CD4-positive, alpha-beta T cell treated with Interleukin-17A for 1 hour (primary cell): ENCODE measurements at places on chromosomes 3 and 15.

- no peak for DNase-seq
Observed at GRCh38 chr3:110126065-110126464, 788.7 kb upstream of the DPPA4 start.

GRCh38 chr3:11260460-11260859 lies 11.7 kb upstream of the ATG7 start:
- no peak for DNase-seq

GRCh38 chr3:134535186-134535970 lies 49.5 kb downstream of the CEP63 start:
- no peak for DNase-seq

GRCh38 chr3:67176396-67176795 lies 178.3 kb downstream of the KBTBD8 start:
- DNase-seq: no peak

GRCh38 chr3:14463330-14464140 lies 61.1 kb downstream of the SLC6A6 start:
- DNase-seq: no peak

DNA sequence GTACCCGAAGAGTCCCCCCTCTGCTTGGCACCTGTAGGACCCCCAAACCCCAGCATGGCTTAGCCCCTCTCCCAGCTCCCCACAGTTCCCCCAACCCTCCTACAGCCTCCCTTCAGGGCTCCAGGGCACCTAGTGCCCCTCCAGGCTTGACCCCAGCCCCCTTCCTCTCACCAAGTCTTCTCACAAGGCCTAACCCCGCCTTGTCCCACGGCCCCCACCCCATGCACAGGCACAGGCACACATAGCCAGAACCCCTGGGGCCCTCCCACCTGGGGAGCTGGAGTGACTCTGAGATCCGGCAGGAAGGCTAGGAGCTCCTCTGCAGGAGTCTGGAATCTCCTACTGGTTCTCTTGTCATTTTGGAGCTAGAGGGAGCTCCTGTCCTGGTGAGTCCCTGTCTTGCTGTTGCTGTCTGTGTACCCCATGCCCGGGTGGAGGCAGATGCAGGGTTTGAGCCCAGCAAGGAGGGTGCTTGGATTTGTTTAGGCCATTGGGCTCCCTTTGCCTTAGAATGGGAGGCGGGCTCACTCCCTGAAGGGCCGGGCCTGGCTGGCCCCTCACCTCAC lies 39.6 kb downstream of the KLF13 start:
- no peak for DNase-seq

DNA sequence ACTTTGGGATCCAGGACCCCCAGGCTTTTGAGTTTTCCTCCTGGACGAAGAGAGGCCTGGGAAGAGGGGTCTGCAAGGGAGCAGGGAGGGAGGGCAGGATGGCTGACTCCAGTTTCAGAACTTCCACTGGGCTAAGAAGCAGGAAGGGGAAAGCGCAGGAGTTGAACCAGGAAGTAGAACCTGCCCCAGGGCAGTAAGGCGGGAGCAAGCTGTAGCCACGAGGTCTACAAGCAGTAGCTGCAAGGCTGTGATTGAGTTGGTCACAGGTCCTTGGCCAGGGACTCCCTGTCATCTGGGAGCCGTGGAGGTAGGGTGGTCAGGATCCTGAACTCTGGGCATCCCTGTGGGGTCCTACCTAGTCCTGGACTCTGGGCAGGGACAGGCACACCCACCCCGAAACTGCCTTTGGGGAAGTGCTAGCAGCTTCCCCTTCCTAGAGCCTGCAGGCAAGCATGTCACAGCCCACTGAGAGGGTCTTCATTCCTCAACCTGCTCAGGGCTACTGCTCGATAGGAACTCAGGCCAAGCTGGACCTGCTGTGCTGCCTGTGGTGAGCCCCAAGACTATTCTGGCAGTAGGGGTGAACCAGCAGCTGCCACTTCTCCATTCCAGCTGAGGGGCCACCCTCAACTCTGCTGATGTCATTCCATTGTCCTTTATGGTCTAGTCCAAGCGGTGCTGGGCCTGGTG lies 5.8 kb upstream of the GNAI2 start:
- DNase-seq: no peak

DNA sequence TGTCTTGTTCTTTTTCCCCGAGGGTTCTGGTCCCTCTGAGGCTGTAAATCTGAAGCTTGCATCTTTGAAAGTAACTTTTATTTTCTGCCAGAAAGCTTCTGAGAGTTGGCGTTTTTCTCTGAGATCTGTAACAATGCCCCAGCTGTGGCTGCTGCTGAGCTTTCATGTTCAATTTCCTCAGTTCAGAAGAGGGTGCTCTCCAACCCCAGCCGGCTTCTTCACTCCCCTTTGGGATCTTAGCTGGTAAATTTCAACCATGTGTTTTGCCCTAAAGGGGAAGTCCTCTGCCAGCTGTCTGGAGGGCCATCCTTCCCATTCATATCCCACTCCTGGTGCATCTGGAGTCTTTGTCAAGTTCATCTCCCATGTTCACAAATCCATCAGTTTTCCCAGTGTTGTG lies 18.3 kb upstream of the CFAP100 start:
- DNase-seq: no peak

DNA sequence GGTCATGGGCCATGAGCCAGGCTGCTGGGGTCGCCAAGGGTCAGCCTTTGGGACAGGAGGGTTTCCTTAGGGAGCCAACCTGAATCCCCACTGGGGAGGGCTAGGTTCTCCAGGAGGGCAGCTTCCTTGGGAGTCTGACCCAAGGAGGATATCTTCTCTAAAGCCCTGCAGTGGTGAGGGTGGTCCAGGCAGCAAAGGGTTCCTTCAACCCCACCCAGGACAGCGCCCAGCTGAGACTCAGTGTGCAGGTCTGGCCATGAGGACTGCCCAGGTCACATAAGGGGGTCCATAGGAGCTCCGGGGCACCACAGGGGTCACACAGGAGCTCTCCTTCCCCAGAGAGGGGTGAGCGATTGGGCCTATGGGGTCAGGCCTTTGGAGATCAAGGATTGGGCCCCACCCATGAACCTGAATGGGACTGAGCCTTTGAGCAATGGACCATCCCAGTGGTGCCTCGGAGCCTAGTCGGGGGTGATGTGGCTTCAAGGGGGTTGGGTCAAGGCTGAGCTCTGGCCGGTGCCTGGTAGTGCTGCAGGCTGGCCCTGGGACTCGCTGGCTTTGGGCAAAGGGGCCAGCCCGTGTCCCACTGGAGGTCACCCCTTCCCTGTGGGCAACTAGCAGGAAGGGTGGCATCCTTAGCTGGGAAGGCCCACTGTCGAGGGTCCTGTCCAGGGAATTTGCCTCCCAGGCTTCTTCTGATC lies 216.5 kb downstream of the SNRPN start:
- no peak for DNase-seq

DNA sequence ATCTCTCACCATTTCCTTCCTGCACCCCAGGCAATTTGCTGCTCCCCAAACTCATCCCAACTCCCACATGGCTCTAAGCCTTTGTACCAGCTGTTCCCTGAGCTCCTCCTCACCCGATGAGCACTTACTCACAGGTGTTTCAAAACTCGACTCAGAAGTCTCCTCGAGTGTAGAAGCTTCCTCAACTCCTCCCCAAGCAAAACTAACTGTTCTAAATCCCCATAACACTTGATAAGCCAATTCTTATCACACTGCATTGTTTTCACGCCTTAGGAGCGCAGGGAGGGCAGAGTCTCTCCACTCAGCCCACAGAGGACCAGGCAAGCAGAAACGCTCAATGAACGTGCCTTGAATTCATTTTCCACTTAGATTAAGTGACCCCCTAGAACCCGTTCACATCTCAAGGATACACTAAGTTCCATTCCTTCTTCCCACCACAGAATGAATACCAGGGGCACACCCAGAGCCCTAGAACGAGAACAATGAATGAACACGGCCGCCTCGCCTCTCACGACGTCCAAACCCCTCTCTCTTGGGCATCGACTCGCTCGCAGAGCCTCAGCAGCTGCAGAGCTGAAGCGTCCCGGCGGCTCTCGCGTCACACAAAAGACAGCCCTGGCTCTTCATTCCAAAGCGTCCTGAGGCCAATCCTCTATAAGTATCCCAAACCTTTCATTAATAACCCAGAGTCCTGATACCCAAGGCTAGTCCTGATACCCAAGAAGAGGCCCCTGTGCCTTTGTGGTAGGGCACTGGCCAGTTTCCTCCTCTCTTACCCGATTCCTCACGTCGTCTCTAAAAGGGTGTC lies 1.1 kb downstream of the RAF1 start:
- peak; percentile 38 for DNase-seq

- DNase-seq: no peak
Observed at GRCh38 chr15:73319460-73320245, 49.1 kb downstream of the HCN4 start.

- DNase-seq: no peak
Observed at GRCh38 chr15:92907229-92907628, 7.1 kb downstream of the CHD2 start.

- DNase-seq: no peak
Observed at GRCh38 chr3:120114376-120114775, 20.1 kb upstream of the GSK3B start.

- DNase-seq: no peak
Observed at GRCh38 chr3:197466586-197467399, 89.0 kb downstream of the BDH1 start.

DNA sequence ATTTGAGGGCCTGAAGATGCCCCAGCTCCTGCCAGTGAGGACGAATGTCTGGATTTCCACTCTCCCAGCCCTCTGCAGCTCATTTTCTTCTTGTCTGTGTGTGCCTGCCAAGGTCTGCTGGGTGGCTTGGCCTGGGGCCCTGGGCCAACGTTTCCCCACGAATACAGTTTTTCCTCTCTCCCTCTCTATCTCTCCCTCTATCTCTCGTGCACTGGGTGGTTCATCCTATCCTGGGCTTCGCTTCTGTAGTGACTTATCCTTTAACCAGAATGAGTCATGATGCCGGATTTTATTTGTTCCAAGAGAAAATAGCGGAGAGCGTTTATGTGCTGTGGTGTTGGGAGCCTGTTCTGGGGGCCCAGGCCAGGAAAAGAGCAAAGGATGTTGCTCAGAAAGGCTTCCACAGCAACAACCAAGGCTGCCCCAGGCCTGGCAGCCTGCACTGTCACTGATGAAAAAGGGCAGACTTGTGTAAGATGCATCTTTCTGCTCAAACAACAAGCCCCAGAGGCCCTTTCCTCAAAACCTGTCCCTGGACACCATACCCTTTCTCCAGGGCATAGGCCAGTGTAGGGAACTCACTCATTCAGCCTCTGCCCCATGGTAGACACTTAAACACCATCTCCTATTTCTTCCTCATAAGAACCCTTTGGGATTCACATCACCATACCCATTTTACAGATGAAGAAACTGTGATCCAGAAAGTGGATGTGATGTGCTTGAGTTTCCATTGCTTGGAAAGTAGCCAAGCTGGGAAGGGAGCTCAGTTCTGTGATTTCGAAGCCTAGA lies 47.3 kb downstream of the ITGA11 start:
- no peak for DNase-seq

- peak; percentile 8 for DNase-seq
Observed at GRCh38 chr15:57747206-57747896, 40.8 kb downstream of the POLR2M start.

GRCh38 chr3:112610121-112610520 lies 30.8 kb downstream of the CCDC80 start:
- no peak for DNase-seq

DNA sequence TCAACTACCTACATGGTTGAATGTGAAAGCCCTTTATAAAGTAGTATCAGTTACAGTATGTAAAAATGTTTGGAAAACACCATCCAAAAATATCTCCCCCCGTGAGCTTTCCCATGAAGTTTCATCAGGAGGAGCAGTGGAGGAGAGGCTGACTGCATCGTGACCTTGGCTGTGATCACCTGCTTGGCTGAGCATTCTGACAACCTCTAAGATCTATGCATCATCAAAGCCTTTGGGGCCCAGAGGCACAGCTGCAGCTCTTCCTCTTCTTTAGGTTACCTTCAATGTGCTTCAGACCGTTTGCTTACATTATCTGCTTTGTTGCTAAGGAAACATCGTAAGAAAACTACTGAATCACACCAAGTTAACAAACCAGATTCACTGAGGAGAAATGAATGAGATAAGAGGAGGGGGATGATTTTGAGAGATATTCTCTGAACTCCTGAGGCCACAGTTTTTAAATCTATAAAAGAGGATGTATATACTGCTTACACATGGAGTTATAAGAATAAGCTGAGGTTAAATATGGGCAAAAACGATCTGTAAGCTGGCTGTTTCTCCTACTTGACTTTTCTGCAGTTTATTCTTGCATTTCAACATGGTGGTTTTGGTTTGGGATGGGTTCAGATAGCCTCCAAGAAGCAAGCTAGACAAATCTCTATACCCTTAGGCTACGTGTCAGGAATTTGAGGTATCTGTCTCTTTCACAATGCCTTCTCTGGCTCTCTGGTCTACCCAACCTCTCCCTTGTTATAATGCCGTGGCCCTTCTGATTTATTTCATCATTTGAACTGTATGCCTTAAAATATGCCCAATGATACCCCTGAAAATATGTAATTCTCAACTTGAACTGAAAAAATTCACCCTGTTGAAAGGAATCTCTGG lies 4.0 kb downstream of the GCSAM start:
- peak; percentile 88 for DNase-seq

DNA sequence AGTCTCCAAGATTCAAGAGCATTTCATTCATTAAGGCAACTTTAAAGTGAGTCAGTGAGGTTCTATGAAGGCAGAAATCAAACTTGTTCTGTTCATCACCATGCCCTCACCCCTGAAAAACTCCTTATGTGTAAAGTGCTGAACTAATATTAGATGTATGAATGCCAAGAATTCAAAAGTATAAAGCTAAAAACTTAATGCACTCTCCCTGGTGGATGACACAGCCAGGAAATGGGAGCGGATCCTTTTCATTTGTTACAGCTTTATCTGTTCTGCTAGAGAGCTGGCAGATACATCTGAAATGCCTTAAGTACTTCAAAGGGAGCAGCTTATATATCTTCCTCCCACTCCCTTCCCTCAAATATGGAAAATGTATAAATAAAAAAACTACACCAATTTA lies 8.2 kb downstream of the TXNRD3 start:
- DNase-seq: no peak

- DNase-seq: no peak
Observed at GRCh38 chr3:181713676-181714612, 2.2 kb downstream of the SOX2 start.

DNA sequence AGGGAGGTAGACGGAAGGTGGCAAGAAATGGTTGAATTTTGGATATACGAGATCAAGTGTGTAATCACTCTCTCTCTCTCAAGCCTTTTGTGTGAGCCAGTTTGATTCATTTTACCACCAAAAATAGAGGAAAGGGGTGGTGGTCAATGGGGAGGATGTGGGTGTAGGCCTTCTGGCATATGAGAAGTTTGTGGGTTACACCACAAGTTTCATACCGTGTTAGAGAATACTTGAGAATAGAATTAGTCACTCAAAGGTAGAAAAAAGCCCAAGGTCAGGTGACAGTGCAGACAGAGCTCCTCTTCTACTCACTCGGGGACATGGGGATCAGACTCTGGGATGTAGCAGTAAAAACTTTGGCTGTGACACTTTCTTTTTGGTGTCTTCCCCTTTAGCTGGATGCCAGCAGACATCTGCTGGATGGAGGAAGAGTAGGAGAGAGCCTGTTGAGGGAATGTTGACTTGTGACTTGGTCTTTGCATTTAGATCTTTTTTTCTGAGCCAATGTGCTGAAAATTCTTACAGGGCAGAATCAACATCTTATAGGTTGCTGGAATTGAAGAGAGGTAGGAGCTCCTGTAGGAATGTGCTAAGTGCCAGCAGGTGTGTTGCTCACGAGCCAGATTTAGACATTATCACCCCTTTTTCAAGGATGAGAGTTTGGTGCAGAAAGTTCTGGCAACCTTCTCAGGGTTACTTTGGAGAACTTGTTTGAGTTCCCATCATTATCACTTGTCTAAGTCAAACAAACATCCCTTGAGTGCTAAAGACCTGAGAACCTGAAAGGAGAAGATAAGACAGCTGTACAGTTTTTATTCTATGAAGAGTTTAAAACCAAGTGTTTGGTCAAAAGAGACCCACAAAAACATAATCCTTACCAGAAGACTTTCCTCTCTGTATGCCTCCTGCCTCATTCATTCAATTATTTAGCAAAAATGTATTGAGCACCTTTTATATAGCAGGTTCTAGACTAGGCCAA lies 43.9 kb upstream of the RYK start:
- peak; percentile 73 for DNase-seq
